ENCODE measurements at places on chromosomes 16 and 17. TPM values are rescaled to one million over a fixed set of nuclear protein-coding genes. Genes with fewer than 3 reads are reported as not detected.

- peak; percentile 52 for DNase-seq
Observed at GRCh38 chr16:1533443-1533951, at the start of gene TMEM204. Gene TMEM204 (plus strand): TSS chr16:1533666. CDS start chr16:1534276, 610 bp downstream.

HIC1 gene
- total RNA-seq: 9.1 TPM

DNA sequence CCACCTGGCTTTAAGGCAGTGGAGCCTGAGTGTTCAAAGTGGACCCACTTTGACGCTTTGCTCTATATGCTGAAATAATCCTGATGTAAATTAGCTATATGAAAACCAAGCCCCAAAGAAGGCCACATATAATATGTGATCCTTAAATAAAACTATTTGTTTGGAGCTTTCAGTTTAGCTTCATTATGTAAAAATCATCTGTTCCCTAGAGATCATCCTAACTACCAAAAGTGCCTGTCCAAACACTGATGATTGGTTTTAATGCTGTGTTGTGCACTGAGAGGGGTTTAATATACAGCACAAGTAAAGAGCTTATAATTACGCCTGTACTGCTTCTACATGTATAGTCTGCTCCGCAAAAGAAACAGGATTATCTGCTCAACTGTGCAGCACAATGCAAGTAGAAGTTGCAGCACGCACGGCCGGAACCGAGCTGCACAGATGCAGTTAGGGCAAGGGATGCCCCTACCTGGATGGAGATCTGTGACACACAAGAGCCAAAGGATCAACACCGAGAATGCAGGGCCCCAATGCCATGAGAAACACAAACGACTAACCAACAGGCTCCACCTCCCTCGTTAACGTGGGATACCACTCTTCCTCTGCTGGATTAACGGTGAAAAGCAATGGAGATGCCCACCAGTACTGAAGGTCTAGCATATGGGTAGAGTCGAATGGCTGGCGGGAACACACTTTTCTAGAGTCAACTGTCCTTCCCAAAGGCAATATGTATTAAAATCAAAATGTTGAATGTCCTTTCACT lies 20.5 kb downstream of the USP7 start:
- DNase-seq: no peak

- DNase-seq: no peak
Observed at GRCh38 chr17:77697480-77698400, 260.8 kb upstream of the TNRC6C start.

NGFR gene
- 0.40 TPM for total RNA-seq

GRCh38 chr16:76265434-76266045 lies 11.7 kb upstream of the CNTNAP4 start:
- no peak for DNase-seq

CD300LG gene
- total RNA-seq: not detected

KATNIP gene
- total RNA-seq: 26.8 TPM

KRT17 gene
- total RNA-seq: not detected

DNA sequence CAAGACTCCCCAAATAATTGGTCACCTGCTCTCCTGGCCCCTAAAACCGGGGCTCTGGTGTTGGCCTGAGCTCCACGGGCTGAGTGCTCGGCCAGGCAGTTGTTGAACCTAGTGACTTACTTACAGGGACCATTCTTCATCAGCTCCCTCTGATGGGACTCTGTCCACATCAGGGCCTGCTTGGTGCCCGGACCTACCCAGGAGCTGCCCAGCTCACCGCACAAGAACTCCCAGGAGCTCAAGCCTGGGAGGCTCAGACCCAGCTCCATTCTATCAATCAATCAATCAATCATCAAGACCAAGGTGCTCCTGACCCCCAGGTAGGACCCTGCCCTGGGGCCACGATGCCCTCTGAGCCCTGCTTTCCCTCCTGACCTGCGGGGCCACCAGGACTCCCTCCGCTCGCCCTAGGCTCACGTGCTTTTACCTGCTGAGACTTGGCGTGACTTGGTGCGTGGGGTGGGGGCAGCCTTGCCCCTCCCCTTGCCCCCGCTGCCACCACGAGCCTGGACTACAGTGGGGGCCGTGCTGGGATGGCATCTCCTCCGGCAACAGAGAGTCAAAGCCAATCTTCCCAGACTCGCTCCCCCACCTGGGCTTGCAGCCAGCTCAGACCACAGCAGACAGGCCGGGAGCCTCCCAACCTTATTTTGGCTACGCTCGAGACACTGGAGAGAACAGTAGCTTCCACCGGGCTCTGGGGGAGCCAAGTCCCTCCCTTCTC lies 15.7 kb downstream of the IL34 start:
- DNase-seq: no peak

SOX15 gene
- not detected for total RNA-seq

GRCh38 chr17:2195729-2196128 lies 107.9 kb downstream of the SMG6 start:
- no peak for DNase-seq

- no peak for DNase-seq
Observed at GRCh38 chr17:80513892-80514291, 30.7 kb upstream of the RPTOR start.

- no peak for DNase-seq
Observed at GRCh38 chr16:66549284-66550131, at the start of gene TK2. Gene TK2 (minus strand): TSS chr16:66550122. CDS start chr16:66550061, 61 bp downstream.

DNA sequence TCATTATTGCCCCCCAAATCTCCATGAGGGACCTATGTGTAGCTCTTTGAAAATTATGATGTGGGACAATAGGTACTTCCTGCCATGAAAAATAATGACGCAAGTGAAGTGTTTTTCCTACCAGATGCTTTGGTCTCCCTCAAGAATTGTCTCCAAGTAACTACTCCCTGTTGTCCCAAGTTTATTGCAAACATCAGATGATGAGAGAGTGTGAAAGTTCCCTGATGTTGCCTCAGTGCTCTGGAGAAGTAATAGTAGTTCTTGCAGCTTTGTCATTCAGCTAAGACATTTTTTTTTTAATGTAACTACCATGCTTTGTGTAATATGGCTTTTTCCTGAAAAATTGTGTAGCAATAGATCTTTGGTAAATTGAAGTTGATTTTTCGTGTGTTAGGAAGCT lies 20.1 kb downstream of the LPCAT2 start:
- no peak for DNase-seq

Data from T-cell (primary cell).